ENCODE measurements at places on chromosomes 3 and 15.

- DNase-seq, result no peak
Observed at GRCh38 chr15:71400294-71400693, 285.0 kb downstream of the THSD4 start.

DNA sequence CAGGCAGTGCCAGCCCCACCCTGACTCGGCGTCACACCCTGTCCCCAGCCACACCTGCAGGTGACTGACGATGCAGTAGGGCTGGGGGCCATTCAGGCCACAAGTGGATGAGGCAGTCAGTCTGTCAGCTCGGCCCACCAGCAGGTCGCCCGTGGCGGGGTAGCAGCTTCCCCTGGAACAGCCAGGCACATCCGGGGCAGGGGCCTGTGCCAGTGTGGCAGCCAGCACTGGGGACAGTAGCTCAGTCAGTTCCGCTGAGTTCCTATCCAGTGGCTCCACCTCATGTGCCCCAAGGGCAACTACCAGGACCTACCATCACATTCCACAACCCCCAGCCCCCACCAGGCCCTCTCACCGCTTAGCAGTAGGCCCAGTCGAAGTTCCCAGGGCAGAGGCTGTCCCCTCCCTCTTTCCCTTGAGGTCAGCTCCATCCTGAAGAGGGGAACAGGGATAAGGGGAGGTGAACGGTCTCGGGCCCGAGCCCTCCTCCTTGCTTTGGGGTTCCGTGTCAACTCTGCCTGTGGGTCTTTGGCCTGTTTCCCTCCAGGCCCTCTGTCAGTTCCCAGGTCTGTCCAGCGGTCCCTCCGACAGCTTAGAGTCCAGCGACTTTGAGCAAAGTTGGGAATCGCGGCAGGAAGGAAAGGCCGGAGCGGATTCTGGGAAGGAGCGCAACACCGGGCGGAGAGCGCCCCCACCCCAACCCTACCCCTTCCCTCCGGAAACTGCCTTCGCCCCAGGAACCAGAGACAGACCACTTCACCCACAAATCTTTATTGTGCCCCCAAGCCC lies at the start of gene LAMB2:
TSS of gene LAMB2 (minus strand) at position 614 of the 789 bp plus-strand sequence. CDS start at position 431, 183 bp downstream.
- DNase-seq, result peak; percentile 86

DNA sequence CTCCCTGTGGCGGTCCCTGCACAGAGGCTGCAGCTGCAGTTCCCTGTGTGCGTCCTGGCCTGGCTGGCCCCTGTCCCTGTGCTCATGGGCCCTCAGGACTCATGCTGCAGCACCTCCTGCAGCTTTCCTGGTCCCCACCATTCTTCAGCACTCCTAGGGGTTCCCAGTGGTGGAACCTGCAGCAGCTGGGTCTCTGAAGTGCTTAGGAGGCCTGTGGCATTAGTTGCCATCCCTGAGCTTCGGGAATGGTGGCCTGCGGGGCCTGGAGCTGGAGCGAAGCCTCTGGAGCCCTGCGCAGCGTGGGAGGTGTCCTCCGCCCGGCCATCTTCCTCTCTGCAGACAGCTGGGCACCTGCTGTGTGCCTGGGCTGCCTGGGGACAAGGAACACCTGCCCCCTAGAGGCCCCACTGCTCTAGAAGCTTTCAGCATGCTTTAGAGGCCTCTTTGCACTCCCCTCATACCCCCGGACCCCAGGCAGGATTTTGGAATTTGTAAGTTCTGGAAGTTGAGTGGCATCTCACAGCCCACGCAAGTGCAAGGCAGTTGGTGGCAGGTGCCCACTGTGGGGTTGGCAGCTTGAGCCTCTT lies 13.1 kb downstream of the PLXNA1 start:
- DNase-seq, result no peak

- no peak for DNase-seq
Observed at GRCh38 chr3:150783920-150784746, 21.2 kb upstream of the SIAH2 start.

GRCh38 chr15:100612539-100612938 lies 10.2 kb downstream of the ASB7 start:
- no peak for DNase-seq

DNA sequence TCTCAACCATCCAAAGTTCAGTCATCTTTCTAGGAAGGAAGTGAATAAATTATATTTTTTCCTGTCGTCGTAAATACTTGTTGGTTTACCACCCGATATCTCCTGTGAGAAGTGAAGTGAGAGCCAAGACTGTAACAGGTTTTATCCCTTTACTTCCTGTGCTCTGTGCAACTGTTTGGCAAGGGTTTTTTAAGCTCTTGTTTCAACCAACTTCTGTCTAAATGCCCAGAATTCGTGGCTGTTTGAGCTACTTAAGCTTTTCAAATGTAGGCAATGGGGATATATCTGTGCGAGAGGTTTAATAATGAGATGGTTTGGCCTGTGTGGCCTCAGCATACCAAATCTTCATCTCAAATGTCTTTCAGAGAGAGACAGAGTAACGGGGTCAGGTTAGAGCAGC lies 134.7 kb downstream of the LRTM1 start:
- no peak for DNase-seq

- DNase-seq, result no peak
Observed at GRCh38 chr15:85753791-85754452, 40.8 kb downstream of the KLHL25 start.

GRCh38 chr3:149947231-149947630 lies 23.5 kb downstream of the PFN2 start:
- DNase-seq, result no peak

GRCh38 chr15:30065025-30065801 lies 17.5 kb upstream of the GOLGA8J start:
- DNase-seq, result no peak

- no peak for DNase-seq
Observed at GRCh38 chr3:32041316-32041715, 59.8 kb downstream of the ZNF860 start.

DNA sequence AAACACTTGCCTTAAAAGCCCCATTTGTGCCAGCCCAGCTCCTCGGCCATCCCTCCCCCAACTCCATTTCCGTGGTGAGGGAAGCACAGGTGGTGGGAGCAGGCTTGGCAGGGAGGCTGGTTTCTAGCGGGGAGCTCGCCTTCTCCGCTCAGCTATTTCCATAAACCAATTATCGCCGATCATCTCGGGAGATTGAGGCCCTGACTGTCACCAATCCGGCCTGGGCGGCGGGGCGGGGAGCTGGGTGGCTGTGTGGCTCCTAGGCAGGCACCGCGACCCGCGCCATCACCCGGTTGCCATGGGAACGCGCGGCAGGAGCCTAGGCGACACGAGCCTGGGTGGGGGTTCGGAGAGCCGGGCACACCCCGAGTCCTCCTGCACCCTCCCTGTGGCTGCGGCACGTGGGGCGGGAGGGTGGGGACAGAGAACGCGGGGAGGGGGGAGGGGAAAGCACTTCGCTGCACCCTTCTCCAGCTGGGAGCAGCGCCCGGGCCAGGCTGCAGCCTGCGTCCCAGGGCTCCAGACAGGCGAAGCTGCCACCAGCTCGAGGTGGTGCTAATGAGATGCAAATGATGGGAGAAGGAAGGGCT lies 9.3 kb downstream of the CCDC33 start:
- no peak for DNase-seq

GRCh38 chr3:122955916-122956692 lies 71.5 kb downstream of the SEMA5B start:
- no peak for DNase-seq

- DNase-seq, result no peak
Observed at GRCh38 chr3:72597756-72598195, 250.5 kb downstream of the SHQ1 start.

- no peak for DNase-seq
Observed at GRCh38 chr3:60933824-60934223, 317.4 kb downstream of the FHIT start.

GRCh38 chr3:33057320-33058298 lies 39.3 kb downstream of the GLB1 start:
- DNase-seq, result no peak

GRCh38 chr15:52963865-52964264 lies 173.7 kb upstream of the ONECUT1 start:
- DNase-seq, result no peak

DNA sequence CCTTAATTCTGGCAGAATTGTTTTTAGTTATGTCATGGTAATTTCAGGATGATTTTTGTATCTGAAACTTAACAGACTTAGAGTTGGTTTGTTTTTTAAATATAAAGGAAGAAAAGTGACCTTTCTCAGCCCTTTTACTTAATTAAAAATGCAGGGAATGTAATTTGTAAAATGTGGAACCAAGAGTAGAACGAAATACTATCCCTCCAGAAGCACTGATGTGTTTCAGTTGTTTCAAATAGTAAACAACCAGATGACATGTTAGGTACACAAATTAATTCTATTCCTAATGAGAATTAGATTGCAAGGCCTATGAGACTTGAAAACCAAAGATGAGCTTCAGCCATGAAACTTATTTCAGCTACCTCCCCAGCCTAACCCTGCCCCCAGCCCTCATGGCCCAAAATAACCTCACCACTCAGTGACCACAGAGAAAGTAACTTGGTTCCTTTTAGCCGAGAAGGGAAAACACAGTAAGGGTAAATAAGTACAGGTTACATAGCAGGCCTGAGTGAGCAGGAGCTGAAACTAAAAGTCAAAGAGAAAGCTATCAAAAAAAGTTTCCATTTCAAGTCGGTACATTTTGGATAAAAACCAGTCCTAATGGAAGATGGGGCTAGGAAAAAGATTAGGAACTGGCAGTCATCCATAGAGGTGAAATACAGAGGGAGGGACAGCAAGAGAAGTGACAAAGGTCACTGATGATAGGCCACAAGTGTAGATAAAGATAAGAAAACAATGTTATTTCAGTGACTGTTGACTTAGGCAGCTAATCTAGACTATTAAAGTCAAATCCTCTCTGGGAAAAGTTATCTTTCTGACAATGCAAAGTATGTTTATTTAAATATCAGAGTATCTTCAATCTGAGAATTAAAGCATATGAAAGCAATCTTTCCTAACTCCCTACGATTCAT lies 23.2 kb downstream of the SENP8 start:
- DNase-seq, result peak; percentile 37

DNA sequence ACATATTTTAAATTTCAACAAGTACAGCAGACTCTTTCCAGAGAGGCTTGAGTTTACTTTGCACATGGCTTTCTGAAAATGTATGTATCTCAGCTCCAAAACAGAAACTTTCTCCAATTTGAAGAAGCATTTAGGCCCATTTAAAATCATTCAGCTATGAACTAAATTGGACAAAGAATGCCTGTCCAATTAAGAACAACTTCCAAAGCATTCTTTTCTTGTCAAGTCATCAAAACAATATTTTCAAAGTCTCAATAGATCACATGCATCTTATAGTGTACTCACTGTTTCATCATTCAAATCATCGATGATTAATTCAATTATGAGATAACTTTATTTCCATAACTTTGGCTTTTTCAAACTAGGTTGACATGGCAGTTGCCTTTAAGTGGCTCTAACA lies 95.2 kb downstream of the KBTBD8 start:
- DNase-seq, result no peak

- no peak for DNase-seq
Observed at GRCh38 chr3:28973609-28974008, 307.3 kb upstream of the RBMS3 start.

DNA sequence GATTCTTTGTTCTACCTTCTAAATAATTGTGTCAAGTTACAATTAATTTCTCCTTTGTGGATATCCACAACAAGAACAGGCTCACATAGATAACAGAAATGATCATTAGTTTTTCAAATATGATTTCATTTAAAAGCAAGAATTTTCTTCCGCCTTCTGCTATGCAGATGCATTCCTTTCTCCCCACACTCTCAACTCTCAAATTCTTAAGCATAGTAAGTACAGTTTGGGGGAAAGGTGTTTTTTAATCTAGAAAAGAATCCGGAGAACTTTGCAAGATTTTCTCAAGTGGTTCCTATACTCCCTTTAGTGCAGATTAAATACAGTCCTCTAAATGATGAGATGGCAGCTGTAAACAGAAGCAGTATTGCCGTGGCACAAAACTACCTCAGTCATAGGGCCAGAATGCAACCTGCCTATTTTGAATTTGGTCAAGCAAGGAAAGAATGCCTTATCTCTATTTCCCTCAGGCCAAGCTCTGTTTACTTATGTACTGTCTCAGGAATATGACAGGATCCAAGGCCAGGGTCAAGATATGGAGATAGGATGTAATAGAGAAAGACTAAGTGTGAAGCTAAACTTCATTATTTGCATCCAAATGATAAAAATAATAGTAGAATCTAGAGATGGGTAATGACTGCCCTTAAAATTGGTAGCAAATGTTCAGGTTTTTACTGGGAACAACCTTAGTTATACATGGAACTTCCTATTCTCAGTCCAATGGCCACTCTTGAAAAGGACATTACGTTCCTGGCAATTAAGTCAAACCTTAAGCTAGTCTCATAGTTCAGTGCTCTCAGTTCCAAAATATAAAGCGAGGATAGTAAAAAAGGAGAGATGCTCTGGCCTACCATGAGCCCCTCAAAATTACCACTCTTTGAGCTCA lies 77.3 kb upstream of the PHLDB2 start:
- no peak for DNase-seq

GRCh38 chr3:136512381-136512780 lies 239.8 kb downstream of the STAG1 start:
- DNase-seq, result no peak

- DNase-seq, result no peak
Observed at GRCh38 chr3:36579746-36580145, 184.6 kb downstream of the DCLK3 start.

- no peak for DNase-seq
Observed at GRCh38 chr3:194996746-194997145, 274.2 kb downstream of the XXYLT1 start.

DNA sequence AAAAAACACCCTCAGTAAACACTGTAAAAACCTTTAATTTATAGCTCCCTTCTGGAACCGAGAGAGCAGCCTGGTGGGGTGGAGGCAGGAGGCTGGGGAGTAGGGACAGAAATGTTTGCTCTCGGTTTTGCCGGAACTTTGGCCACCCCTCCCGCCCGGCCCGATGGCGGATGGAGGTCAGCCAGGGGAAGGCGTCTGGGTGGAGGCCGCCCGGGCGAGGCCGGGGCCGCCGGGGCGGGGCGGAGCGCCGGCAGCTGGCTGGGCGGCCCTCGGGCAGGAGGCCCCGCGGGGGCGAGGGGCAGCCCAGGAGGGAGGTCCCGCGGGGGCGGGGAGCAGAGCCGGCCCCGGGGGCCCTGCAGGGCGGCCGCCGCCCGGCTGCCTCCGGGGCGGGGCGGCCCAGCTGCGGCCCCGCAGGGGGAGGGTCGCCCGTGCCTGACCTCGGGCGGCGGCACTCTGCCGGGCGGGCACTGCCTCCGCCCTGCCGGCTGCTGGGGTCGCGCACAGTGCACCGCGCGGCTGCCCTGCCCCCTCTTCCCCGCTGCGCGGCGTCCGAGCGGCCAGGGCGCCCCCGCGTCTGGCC lies 829 bp upstream of the SKIL start:
- peak; percentile 81 for DNase-seq

DNA sequence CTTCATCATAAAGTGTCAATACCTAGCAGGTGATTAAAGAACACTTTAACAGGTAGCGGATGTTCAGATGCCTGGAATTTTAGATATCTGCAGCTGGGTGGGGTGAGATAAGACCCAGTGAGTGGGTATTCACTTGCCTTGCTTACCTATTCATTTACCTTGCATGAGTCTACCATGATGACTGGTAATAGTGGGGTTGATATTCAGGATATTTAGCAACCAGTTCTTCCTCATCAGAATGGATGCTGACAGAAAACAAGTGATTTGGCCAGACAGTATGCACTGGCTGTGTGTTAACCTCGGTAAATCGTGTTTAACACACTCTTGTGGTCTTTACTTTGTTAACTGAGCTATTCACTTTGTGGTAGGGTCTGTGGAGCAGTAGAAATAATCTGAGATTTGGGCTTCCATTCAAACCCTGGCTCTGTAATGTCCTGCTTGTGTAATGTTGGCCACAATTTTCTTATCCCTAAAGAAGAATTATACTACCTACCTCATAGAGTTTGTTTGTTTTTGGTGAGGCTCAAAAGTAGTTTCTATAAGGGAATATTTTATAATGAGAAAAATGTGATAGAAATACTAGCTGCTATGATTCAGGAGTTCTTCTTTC lies 391.9 kb upstream of the TBL1XR1 start:
- DNase-seq, result no peak

- no peak for DNase-seq
Observed at GRCh38 chr3:186273586-186273985, 88.4 kb downstream of the DGKG start.
